COLO829 (cell line): ENCODE measurements at places on chromosomes 11 and 22.
A peak's percentile ranks its signal among the peaks of the same experiment; 100 is the strongest.

DNA sequence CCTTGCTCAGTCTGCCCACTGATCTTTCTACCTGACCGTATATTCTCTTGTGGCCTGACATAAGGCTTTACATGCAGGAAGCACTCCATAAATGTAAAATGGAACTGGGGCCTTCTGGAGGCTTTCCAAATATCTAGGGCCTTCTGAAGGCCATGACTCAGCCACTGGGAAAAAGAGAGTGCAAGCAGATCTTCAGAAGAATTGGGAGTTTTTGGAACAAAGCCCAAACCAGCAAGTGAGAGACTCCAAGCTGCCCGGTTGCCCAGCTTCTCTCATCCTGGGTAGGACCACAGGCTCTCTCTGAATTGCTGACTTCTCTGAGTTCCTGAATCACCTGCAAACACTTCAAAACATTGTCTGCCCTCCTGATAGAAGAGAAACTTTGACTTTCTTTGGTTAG, 107.9 kb upstream of the BMAL1 start:
- DNase-seq: peak; percentile 56

DNA sequence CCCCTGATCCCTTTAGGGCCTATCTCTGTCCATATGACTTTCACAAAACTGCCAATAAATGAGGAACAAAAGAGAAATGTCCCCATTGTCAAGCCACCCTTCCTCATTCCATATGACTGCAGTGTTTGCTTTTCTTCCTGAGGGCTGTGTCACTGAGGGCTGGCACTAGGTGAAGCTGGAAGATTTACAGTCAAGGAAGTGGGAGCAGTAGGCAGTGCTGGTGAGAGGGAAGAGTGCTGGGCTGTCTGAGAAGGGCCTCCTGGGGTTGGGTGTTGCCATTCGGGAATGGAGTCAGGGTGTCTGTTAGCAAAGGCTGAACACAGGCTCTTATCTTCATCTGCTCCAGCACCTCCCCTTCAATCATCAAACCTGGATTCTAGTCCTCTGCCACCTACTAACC, 30.9 kb downstream of the INSC start:
- no peak for DNase-seq

DNA sequence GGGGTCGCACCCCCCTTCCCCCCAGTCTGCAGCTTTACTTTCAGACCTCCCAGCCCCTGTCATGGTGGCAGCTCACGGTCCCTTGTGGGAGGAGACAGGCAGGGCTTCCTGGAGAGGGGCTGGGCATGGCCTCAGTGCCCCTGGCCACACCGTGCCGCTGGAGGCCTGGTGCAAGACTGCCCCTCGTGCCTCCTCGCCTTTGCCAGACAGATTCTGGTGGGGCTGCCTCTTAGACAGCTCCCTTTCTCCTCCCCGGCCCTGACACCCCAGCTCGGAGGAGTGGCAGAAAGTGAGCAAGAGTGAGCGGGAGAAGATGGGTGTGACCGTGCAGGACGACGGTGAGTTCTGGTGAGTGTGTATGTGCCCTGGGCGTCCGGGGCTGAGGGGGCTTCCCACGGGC, 12.1 kb upstream of the MYO7A start:
- DNase-seq: no peak

GRCh38 chr11:2143799-2144543, 4.8 kb upstream of the IGF2 start:
- DNase-seq: no peak

GRCh38 chr11:15672825-15673224, 558.1 kb downstream of the INSC start:
- DNase-seq: no peak

GRCh38 chr11:110026858-110027626, 66.2 kb upstream of the ZC3H12C start:
- DNase-seq: peak; percentile 85

- no peak for DNase-seq
These were observed 28.8 kb downstream of the PRDM10 start for GRCh38 chr11:129973809-129974208.

GRCh38 chr11:31767685-31768084, 43.4 kb downstream of the PAX6 start:
- DNase-seq: no peak

DNA sequence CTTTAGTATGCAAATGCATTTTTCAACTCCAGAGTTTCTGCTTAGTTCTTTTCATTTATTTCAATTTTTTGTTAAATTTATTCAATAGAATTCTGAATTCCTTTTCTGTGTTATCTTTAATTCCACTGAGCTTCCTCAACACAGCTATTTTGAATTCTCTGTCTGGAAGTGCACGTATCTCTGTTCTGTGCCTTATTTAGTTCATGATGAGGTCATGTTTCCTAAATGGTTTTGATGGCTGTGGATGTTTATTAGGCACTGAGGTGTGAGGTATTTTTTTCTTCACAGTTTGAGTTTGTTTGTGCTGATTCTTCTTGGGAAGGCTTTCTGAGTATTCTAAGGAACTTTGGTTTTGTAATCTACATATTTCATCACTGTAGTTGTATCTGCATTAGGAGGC, 2042.8 kb upstream of the RAG2 start:
- DNase-seq: no peak

- DNase-seq: no peak
These were observed 6.4 kb downstream of the UNC93B1 start for GRCh38 chr11:67997475-67997921.

GRCh38 chr11:457111-457760, 7.2 kb downstream of the PTDSS2 start:
- DNase-seq: no peak

DNA sequence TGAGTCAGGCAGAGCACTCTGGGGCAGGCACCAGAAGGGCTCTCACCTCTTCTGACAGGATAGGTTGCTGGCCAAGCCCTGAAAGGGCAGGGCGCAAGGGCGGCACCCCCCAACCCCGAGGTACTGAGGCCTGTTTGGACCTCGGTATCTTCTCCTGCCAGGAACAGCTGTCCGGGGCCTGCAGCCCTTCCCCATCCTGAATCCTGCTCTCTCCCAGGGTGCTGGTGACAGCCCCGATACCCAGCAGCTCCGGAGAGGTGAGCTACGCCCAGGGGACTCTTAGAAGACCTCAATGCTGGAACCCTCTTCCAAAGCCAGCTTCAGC, 79.1 kb downstream of the PHF21B start:
- DNase-seq: no peak

GRCh38 chr11:67452141-67452952, at the start of gene GPR152:
GPR152 (minus strand) TSS chr11:67452729; CDS start chr11:67452724, 5 bp downstream.
- no peak for DNase-seq

GRCh38 chr11:72075109-72075508, 5.2 kb downstream of the NUMA1 start:
- no peak for DNase-seq

- no peak for DNase-seq
These were observed 34.7 kb upstream of the TOLLIP start for GRCh38 chr11:1344056-1344635.

DNA sequence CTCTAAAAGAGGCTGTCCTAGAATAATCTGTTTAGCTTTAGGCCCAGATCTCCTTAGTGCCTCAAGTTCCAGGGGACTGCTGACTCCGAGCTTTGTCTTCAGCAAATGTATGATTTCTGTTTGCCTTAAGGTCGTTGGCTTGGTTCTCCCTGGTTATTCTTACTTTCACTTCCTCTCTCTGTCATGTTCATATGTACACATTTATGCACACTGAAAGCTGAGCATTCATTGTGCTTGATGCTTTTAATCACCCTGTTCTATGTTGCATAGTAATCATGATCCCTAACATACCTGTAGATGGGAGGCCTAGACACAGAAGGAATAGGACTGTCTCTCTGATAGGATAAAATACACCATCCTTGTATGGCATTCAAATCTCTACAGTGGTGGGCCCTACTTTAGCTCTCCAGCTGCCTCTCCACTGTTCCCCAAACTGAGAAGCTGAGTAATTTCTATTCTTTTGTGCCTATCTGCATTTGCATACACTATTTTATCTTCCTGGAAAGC, 7.2 kb downstream of the PPFIBP2 start:
- no peak for DNase-seq

DNA sequence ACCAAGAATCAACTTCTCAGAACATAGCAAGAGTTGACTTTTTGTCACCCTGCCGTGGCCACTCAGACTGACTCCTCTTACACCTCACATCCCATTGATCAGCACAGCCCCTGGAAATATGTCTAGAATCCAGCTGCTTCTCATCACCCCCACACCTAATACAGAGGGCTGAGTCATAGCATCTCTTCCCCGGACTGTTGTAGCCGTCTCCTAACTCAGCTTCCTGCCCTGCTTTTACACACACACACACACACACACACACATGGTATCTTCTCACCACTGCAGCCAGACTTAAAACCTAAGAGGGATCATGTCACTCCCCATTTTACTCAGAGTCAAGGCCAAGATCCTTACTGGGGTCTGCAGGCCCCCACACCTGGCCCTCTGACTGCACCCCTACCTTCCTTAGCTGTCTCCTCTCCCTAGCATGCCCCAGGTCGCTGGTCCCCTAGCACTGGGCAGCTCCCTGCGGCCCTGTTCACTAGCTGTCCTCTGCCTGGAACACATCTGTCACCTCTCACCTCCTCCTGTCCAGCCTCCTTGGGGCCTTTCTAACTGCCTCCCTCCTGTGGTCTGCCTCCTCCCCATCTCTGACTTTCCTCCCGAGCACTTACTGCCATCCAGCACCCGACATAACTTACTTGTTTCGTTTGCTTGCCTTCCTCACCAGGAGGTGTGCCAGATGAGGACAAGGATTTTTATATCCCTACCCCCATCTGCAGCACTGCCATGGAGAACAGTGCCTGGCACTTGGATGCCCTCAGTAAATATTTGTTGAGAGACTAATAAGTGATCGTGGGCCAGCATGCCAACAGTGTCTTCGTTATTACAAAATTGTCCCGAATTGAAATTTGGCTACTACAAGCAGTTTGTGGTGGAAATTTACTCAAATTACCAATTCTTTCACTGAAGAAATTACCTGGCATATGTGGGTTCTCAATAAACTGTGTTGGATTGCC, 61.9 kb downstream of the BMAL1 start:
- DNase-seq: peak; percentile 45

DNA sequence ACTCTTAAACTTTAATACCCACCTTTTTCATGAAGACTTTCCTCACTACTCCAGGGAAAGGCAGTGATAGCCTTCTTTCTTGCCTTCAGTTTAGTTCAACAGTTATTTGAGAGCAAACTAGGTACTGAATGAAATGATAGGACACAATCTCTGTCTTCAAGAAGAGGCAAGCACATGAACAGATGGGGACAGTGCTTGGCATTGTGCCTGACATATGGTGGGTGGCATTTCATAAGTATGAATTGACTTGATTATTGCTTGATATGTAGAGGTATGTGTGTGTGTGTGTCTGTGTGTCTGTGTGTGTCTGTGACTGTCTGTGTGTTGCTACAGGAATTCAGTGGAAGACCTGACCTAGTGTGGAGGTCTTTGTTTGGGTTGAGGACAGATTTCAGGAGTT, 504.1 kb downstream of the NELL1 start:
- no peak for DNase-seq

GRCh38 chr22:23389271-23390071, 190.6 kb downstream of the IGLL1 start:
- DNase-seq: no peak

- DNase-seq: no peak
These were observed 21.8 kb upstream of the CD5 start for GRCh38 chr11:61080526-61080925.

GRCh38 chr11:3135481-3136440, 29.3 kb downstream of the OSBPL5 start:
- DNase-seq: no peak

- peak; percentile 20 for DNase-seq
These were observed 111.4 kb upstream of the TBCEL start for GRCh38 chr11:120912504-120912903.

DNA sequence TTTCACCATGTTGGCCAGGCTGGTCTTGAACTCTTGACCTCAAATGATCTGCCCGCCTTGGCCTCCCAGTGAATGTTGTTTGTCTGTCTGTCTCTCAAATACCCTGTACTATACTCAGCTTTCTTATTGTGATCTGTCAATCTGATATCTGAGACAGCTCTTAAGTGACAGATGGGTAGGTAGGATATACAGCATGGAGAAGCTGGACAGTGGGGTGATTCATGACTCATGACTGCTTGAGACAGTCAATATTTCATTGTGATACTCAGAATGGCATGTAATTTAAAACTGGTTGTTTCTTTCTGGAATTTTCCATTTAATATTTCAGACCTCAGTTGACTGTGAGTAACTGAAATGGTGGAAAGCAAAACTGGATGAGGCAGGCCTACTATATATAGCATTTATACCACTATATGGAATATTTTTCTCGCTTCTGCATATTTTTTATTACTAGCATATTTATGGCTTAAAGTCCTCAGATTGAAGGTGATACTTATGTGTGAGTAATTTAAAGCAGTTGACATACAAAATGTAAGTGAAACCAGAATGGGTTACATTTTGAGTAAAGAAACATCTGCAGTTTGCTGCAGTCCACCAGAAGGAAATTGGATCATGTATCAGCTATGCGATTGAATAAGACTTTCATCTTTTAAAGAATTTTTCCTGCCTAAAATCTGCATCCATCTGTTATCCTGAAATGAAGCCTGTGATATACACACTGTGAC, 22.3 kb downstream of the ARHGAP42 start:
- DNase-seq: peak; percentile 86

DNA sequence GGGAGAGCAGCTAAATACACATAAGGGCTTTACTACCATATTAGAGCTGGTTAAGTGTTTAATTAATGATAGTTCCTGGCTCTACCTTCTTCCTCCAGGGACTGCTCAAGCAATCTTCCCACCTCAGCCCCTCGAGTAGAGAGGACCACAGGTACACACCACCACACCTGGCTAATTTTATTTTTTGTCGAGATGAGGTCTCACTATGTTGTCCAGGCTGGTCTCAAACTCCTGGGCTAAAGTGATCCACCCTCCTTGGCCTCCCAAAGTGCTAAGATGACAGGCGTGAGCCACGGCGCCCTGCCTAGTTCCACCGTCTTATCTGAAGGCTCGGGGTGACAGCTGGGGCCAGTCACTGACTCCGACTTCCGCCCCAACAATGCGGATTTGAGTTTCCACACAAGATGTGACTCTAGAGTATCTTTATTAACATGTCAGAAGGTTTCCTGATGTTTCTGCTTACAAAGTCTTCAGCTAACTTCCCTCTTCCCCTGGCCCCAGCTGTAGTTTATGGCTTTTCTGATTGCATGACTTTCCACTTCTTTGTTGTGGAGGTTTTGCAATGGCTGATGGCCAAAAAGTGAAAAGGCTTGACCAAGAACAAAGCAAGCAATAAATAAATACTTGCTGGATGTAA, 16.8 kb downstream of the TPST2 start:
- no peak for DNase-seq

DNA sequence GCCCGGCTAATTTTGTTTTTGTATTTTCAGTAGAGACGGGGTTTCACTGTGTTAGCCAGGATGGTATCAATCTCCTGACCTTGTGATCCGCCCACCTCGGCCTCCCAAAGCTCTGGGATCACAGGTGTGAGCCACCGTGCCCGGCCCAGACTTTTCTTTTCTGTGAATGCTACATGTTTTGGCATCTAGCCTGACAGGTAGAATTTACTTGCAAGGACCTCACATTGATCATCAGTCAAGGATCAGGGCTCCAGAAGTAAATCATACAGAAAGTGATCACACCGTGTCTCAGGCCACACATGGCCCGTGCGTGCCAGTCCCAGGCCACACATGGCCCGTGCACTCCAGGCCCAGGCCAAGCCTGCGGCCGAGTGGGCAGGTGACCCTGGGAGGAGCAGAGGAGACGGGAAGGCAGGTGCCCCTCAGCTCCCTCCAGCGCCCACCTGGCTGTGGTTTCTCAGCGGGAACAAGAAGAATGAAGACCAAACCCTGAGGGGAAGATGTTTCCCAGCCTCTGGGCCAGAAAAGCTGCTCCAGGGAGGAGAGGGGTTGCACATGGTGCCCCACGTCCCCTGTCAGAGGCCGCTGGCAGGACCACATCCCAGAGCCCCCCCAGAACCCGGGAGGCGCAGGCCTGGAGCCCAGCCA, 76.2 kb downstream of the BRD1 start:
- no peak for DNase-seq

- no peak for DNase-seq
These were observed 51.0 kb upstream of the BARX2 start for GRCh38 chr11:129324533-129325175.
